ENCODE measurements at places on chromosomes 6 and 20.

- DNase-seq = no peak
Measured at GRCh38 chr20:59365611-59366285, 65.3 kb downstream of the EDN3 start.

DNA sequence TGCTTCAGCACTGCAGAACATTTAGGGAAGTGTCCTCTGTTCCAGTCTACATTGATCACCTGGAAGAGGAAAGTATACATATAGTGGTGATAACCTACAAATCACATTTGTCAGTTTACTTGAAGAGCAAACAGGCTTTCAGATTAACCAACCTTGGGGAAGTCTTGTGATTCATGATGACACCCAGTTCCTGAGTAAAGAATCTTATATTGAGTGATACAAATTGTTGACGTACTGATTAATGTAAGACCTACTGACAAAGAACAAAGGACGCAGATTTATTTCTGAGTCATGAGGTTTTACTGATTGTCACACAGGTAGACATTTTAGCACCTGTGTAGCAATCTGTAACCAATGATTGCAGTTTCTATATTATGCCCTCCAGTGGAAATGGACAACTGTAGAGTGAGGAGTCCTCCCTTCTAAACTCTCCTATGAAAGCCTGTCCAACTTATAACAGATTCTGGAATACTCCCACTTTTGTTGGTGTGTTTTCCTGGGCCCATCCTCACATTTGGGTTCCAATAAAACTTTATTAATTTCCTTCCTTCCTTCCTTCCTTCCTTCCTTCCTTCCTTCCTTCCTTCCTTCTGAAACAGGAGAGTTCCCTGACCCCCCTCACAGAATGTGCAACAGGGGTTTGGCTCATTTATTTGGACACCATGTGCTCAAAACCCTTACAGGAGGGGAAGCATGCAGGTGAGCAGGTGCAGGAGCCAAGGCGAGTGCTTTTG is 113.5 kb downstream of the SLC35B3 start:
- no peak for DNase-seq

DNA sequence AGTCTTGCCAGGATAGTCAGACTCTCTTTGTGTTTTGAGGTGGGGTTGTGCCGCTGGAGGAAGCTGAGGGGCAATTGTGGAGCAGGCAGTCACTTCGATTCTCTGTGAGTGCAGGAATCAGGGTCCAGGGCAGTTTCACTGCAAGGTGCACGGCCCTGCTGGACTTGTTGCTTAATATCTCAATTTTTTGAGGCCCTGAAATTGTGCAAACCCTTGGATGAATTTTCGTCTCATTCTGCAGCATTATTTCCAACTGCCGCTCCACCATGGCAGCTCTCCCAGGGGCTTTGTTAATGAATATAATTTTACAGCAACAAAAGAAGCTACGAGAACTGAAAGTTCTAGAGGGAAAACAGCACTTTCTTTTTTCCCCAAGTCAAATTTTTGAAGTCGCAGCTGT is 531.9 kb downstream of the QKI start:
- DNase-seq = no peak

- DNase-seq = no peak
Measured at GRCh38 chr20:24998631-24999445, 6.3 kb upstream of the APMAP start.

DNA sequence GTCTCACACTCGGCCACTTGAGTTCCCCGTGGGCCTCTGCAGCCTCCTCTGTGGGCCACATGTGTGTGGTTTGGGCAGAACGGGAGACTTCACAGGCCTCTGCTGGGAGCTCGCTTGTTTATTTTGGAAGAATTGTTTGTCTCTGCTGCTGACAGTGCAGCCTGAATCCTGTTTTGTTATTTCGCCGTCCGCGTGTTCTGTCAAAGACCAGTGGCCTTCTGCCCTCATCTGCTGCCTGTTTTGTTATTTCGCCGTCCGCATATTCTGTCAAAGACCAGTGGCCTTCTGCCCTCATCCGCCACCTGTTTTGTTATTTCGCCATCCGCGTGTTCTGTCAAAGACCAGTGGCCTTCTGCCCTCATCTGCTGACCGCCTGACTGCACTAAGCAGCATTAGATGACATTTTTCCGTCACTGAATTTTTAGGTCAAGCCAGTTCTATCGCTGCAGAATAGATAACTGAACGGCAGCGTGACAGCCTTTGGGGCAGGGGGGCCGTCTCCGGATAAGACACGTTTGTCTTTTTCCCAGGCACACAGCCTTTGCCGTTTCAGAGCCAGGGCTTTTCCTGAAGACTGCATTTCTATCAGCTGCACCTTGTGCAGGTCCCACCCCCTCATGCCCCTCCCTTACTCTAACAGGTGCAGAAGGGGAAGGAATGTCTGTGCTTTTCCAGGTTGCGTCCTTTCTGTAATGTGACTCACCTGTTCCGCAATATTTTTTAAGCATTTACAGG is 158.5 kb upstream of the AFDN start:
- no peak for DNase-seq

GRCh38 chr20:60306551-60306950 is 348.3 kb downstream of the CDH26 start:
- no peak for DNase-seq

GRCh38 chr20:50980071-50980681 is 21.6 kb downstream of the MOCS3 start:
- DNase-seq = peak; percentile 55

GRCh38 chr6:163354761-163355425 is 59.6 kb upstream of the QKI start:
- no peak for DNase-seq

- no peak for DNase-seq
Measured at GRCh38 chr6:75167325-75167724, 38.5 kb downstream of the COL12A1 start.

DNA sequence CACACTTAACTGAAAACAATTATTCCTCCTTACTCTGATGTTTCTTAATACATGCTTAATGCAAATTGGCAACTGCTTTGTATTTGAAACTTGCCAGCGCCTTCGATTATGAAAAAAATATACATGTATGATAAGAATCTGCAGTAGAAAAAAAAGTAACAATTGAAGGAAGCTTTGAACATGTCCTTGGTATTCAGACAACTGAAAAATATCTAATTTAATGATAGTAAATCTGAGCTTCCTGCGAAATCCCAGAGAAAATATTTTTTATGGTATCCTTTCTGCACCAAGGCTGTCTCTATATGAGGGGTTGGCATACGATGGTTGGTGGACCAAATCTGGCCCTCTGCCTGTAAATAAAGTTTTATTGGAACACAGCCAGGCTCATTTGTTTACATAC is 186.2 kb downstream of the HDGFL1 start:
- DNase-seq = no peak

GRCh38 chr20:53445321-53445731 is 148.3 kb downstream of the ZNF217 start:
- DNase-seq = peak; percentile 56

DNA sequence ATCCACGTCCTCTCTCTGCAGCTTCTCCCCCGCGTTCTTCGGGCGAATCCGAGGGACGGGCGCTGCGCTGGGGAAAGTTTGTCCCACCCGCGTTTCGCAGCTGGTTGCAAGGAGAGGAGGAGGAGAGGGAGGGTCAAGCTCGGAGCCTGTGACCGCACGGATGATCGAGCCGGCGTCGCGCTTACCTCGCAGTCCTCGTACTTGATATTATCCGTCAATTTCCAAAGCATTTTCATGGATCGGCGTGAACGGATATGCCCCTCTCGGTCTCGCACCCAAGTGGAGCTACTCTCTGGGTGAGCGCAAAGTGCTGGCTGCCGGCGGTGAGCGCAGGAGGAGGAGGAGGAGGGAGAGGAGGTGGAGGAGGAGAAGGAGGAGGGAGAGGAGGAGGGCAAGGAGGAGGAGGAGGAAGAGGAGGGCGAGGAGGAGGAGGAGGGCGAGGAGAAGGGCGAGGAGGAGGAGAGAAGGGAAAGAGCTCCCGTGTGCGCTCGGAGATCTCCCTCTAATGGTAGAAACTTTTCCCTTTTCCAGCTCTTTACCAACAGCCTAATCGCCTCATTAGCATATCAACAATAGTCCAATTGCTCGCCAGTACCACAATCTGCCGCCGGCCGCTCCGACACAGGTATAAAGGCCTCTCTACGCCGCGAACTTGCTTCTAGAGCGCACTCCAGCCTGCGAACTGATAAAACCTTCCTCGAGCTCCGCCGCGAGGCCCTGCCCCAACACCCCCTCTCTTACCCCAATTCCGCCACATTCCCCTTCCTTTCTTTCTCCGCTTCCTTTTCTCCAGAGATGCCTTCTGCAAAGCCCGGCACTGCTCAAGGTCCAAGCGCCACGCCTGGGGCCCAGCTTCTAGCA is at the start of gene TFAP2A:
Gene TFAP2A (minus strand): TSS at position 319 of the 861 bp plus-strand sequence. CDS start 83 bp downstream, at position 236.
- no peak for DNase-seq

DNA sequence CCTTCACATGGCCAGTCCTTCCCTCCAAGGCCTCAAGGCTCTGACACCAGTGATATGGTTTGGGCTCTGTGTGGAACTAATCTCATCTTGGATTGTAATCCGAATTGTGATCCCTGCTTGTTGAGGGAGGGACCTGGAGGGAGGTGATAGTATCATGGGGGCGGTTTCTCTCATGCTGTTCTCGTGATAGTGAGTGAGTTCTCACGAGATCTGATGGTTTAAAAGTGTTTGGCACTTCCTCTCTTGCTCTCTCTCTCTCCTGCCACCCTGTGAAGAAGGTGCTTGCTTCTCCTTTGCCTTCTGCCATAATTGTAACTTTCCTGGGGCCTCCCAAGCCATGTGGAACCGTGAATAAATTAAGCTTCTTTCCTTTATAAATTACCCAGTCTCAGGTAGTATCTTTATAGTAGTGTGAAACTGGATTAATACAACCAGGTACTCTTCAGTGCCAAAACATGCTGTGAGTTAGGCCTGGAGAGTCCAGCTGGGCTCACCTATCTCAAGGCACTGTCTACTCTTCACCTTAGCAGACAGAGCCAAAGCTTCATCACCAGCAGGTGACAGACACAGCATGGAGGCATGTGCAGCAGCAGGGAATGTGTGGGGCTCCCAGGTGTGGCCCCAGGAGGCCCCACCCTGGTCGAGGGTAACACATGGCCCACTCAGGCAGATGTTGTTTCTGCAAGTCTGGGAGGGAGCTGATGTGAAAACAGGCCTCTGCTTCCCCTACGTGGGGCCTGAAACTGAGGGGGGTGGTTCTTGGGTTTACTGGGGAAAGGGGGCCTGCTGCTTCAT is 97.5 kb upstream of the CDYL start:
- no peak for DNase-seq

- no peak for DNase-seq
Measured at GRCh38 chr6:56521454-56521853, 121.2 kb downstream of the DST start.

DNA sequence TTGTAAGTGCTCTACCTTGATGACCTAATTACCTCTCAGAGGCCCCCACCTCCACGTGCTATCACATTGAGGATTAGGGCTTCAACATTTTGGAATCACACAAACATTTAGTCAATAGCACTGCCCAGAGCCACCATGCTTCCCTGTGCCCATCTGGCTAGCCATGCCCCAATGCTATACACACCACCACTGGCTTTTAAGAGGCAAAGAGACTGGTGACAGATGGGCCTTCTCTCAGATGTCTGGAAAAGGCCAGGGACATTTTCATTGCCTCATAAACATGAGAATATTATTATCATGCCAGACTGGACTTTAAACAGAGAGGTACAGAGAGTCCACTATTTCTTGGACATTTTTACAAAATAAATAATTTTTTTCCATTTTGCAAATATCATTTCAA is 29.8 kb downstream of the TRMT6 start:
- DNase-seq = no peak

DNA sequence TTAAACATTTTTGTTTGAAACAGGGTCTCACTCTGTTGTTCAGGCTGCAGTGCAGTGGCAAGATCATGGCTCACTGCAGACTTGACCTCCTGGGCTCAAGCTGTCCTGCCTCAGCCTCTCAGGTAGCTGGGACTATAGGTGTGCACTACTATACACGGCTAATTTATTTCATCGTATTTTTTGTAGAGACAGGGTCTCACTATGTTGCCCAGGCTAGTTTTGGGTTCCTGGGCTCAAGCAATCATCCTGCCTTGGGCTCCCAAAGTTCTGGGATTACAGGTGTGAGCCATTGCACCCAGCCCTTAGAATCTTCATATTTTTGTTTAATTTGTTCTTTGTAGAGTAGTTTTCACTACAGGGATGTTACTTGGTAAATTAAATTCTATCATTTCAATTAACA is 67.1 kb downstream of the SGK1 start:
- no peak for DNase-seq

GRCh38 chr20:24064915-24065314 is 76.3 kb upstream of the GGTLC1 start:
- no peak for DNase-seq

DNA sequence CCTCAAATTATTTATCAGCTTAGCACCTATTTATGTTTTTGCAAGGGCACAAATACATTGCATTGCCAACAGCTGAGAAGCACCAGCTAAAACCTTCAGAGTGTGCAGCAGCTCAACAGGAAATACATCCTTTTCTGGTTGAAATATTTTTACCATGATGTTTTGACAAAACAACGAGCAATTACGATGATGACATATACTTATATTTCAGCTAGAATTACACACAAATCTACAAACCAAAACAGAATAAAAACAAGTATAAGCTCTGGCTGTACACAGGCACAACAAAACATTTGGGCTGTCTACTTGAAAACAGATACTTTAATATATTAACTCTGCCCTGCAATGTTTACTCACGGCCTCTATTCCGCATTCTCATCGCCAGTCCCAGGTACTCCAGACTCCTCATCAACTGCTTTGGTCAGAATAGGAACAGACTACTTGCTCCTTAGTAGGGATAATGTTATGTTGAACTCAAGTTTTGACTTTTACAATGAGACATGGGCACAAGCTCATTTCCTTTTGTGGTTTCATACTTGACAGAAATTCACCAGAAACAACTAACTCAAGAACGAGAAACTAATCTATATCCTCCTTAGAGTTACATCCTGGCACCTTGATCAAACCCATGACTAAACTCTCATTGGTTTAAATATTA is 377.6 kb downstream of the ESR1 start:
- DNase-seq = no peak

DNA sequence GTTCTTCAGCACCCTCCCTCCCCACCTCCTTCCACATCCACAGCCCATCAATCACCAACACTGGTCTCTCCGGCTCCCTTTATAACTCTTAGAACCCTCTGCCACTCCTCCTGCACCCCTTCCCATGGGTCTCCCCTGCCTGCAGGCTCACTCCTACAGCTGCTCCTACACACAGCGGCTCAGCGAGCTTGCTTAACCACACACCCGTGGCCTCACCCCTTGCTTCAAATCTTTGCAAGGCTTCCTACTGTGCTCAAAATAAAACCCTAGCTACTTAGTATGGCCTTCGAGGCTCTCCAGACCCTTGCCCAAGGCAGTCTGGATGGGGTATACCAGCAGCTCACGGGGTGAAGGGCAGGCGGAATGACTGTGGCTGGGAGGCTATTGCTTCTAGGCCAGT is 63.7 kb downstream of the JPH2 start:
- DNase-seq = no peak

DNA sequence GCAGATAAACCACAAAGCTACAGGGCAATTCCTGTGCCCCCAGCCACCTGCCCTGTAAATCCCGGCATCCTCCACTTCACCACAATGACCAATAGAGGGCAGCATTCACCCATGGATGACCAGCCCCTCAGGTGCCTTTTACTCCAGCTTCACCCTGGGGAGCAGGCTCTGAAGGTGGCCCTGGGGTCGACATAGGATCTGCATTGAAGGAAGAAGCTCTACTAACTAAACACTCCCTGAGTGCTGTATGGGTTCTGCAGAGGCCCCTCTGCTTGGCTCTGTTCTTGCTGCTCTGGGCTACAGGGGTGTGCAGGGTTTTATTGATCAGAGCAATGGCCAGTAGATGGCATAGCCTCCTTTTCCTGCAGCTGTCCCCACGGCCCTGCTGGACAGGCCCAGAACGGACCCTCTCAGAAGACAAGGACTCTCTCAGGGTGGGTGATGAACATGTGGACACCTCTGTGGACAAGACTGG is 20.3 kb downstream of the CST4 start:
- DNase-seq = peak; percentile 62
